Stimulated activated CD4-positive, alpha-beta T cell treated with anti-CD3 and anti-CD28 coated beads, Interleukin-15, amount 100 ng/mL, for 24 hours (primary cell): ENCODE measurements at places on chromosomes 1 and 21.

DNA sequence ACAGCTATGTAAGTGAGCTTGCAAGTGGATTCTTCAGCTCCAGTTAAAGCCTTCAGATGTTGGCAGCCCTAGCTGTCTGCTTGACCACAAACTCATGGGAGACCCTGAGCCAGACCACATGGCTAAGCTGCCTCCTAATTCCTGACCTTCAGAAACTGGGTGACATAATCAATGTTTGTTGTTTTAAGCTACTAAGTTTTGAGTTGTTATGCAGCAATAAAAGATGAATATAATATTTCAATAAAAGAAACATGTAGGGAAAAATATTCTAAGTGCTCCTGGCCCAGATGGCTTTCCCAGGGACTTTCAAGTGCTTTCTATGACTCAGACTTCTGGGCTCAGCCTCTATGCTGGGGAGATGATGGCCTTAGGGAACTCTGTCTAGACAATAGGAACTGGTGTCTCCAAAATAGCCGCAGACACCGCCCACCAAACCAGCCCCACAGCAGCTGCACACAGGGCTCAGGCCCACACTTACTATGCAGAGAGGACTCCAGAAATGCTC lies 20.3 kb upstream of the AZIN2 start:
- no peak for DNase-seq

DNA sequence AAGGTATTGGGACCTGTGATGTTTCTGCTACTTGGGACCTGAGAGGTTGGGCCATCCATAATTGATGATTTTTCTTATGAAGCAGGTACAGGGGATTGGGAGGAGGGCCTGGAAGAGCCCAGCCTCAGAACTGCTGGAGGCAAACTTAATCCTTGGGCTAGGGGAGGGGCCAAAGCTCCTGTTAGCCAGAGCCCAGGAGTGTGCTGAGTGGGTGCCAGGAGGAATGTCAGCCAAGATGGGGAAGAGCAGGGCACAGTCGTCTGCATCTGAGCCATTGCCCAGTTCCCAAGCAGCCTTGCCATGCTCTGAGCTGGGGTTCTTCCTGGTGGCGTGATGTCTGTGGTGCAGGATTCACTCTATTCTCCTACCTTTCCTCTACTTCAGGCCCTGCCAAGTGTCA lies 5.8 kb downstream of the MAPKAPK2 start:
- DNase-seq = no peak

DNA sequence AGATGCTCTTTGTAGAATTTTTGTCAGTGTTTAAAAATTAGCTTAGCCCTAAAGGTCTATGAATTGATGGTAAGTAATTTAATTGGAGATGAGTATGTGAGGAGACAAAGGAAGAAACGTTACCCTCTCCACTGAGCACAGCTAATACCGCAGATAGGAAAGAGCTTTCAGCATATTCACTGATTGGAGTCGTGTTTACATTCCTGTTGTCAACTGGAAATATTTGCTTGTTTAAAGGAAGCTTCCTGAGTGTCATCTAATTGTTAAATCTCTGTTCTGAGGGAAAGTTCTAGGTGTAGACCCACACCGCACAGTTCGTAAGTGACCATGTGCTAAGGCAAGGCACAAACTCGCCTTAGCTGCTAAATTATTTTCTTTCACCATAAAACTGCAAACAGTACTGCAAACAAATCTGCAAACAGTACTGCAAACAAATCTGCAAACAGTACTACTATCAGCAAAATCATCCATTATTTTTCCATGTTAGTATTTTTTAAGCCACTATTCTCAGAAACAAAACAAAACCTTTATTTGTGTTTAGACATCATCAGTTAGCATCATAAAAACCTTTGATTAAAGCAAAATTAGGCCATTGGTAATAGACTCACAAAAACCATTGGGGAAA lies 32.6 kb downstream of the TOMM20 start:
- no peak for DNase-seq

DNA sequence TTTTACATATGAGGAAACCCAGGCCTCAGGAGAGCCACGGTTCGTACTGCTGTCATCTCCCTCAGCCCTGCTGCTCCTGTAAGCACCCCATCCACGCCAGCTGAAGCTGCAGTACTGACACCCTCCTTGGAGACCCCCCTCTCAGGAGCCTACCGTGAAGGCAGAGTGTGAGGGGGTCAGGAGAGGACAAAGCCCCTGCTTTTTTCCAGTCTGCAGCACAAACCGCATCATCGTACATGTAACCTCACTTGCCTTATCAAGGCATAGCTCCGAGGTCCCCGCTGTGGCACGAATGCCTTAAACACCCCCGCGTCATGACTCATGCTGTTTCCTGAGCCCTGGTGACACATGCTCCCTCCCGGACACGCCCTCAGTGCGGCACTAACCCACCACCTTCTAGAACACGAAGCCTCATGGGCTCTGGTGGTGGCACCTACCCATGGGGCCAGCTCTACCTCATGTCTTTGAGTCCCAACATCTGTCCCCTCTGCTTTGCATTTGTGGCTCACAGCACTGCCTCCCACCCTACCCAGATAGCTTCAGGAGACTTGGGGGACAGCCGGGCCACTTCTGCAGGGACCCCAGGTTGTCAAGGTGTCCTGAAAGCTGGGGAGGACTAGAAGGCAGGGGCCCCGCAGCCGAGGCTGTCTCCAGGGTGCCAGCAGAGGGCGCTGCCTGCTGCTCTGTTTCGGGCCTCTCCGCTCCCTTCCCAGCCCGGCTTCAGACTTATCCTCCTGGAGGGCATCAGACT lies 4.9 kb downstream of the SH3BGRL3 start:
- DNase-seq = peak; percentile 98

DNA sequence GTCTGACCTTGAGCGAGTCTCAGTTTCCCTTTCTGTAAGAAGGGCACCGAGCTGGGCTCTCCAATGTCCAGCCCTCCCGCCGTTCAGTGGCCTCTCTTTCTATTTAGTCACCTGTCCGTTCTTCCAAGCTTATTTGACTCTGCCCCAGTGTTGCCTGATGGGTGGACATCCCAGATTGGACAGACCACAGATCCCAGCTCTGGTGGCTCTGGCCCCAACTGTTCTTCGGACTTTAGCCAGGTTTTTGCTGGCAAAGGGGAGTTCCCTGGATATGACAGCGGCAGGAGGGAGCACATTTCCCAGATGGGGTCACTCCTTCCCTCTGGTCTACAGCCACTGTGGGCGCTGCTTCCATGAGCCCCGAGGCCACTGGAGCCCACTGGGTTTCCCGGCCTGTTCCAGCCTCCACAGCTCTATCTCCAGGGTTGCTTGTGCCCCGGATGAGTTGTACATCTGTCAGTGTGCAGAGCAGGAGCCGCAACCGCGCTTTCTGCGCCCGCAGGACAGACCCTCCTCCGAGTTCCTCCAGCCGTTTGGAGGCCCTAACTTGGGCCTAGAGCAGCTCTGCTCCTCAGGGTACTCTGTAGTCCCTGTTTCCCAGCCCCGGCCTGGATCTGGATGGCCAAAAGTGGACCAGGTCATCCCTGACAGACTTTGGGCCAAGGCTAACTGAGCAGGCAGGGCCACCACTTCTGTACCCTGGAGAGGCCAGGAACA lies 3.8 kb downstream of the DMBX1 start:
- no peak for DNase-seq

DNA sequence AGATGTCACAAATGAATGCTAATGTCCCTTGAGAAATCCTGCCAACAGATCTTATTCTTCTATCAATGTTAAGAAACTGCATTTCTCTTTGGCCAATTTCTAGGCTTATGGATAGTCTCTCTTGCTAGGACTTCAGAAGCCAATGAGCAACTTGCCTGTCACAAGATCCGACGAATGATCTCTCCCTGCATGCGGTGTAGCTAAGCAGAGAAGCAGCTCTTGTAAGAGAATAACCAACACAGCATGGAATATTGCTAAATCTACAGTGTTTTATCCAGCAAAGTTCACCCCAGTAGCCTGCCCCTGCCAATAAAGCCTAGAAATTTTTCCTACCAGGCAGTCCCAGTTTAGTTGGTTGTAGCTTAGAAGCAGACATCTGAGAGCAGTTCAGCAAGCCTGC lies 2.1 kb upstream of the SLC44A5 start:
- DNase-seq = no peak

DNA sequence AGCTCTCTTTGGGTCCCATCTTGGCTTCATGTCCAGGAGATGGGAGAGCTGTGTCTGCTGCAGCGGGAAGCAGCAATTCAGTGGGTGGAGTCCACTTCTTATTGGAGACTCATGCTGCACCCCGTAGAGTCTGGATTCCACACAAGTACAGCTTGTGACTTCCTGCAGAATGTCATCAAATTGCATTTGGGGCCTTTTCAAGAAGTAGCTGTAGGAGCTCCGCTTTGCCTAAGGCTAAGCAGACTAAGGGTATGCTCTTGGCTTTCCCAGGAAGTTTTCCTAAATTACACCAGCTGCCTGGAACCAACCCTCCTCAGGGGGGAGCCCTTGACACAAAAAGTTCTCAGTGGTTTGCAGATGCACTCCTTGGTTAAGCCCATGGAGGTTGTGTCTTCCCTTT lies 5.7 kb upstream of the MOB3C start:
- no peak for DNase-seq

DNA sequence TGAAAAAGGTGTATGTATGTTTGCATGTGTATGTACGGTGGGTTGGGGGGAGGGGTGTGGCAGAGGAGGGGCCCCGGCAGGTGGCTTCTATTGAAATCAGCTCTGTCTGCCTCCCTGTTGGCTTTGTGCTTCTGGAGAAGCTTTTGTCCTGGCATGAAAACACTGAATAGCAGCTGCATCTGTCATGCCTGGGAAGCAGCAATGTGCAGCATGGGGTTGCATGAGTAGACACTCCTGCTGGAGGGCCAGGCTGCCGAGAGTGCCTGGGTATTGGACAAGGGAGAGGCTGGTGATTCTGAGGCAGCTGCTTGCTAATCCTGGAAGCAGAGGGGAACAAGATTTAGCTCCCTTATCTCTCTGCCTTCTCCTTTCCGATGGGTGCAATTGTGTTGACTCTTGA lies 20.5 kb downstream of the MAPKAPK2 start:
- DNase-seq = no peak

GRCh38 chr1:52836035-52836434 lies 6.5 kb upstream of the ZYG11A start:
- no peak for DNase-seq

DNA sequence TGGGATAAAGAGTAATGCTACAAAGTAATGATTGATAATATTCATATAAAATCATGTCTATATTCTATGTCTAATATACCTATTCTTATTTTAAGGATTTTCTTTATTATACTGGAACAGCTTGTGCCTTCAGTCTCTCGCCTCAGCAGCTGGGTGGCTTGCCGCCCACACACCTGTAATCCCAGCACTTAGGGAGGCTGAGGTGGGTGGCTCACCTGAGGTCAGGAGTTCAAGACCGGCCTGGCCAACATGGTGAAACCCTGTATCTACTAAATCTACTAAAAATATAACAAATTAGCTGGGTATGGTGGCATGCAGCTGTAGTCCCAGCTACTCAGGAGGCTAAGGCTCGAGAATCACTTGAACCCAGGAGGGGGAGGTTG lies 7.6 kb upstream of the TRNAU1AP start:
- DNase-seq = no peak

DNA sequence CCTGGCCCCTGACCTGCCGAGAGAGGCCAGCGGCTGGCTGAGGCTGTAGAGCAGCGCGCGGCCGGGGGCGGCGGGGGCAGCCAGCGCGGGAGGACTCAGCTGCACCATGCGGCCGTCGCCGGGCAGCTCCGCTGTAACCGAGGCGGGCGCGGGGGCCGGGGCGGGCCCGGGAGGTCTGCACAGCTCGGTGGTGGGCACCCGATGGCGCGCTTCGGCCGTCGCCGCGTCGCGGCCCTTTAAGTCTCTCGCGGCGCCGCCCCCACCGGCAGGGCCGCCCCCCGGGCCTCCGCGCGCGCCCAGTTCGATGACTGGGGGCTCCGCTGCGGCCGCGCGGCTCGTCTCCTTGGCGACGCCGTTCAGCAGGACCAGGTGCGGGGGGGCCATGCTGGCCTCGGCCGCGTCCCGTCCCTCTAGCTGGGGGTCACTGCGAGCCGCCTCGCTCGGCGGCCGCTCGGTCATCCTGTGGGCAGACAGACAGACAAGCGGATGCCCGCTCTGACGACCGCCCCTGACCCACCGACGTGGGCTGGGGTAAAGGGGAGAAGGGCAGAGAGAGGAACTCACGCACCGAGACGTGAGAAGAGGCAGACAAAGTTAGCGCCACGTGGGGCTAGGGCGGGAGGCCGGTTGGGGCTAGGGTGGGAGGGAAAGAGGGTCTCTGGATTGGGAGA lies 6.5 kb downstream of the TAL1 start:
- DNase-seq = no peak

DNA sequence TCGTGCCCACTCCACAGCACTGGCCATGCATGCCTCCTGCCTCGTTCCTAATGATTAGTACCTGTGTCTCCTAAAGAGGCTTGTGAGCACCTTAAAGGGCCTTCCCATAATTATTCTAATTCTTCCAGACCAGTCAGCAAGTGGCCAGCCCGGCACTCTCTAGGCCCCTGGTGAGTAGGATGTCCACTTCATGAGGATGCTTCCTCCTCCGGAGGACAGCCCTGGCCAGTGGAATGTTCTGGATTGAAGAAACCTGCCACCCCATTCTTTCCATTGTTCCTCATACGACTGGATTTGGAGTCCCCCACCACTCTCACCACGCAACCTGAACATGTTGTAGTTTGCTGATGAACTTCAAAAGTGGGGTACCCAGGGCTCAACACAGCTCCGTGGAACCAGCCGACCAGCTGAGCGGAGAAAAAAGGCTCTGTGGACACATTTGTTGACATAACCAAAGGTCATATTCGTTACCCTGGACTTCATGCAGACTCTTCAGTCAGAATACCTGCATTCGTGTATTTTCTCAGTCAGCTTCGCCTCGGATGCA lies 46.7 kb upstream of the LBR start:
- no peak for DNase-seq

- DNase-seq = no peak
Observed at GRCh38 chr21:31829736-31830472, 42.9 kb upstream of the HUNK start.

GRCh38 chr1:157399984-157400382 lies 152.3 kb downstream of the FCRL5 start:
- no peak for DNase-seq

DNA sequence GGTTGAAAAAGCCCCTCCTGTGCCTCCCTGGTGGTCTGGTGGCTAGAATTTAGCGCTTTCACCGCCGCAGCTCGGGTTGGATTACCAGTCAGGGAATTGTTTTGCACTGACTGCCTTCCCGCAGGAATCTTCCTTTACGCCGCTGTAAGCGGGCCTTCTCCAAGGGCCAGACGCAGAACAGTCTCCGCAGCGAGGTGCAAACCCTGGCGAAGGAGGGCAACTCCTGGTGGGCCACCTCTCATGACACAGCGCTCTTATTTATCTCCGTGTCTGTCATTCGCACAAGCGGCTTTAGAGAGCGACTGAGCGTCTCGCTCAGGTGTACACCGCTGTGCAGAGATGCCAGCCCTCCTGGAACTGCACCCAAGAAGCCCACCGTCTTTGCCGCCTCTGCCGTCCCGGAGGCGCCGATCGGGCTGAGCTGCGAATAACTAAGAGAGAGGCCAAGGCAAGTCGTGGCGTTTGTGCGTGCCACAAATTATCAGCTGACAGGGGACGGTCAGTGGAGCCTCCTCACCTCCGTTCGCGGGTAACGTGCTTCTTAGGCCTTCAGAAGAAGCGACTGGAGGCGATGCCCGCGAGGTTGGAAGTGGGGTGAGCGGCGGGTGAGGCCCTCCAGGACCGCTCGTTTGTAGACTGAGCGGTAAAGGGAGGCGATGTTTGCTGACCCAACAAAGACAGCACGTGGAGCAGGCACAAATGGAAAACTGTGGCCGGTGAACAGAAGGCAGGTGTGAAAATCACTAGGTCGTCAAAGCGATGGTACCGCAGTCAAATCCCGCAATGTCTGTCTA lies 93.5 kb downstream of the PRKAB2 start:
- DNase-seq = peak; percentile 15

GRCh38 chr1:118338936-118339335 lies 153.9 kb upstream of the SPAG17 start:
- no peak for DNase-seq
